ENCODE measurements at places on chromosomes 4 and X. TPM values are rescaled to one million over a fixed set of nuclear protein-coding genes. Genes with fewer than 3 reads are reported as not detected.

PCDH19 gene
- 0.12 TPM for total RNA-seq

CAPN6 gene
- total RNA-seq, result under 0.01 TPM

ATP11C gene
- 42.7 TPM for total RNA-seq

RASL11B gene
- not detected for total RNA-seq

TMPRSS11D gene
- under 0.01 TPM for total RNA-seq

BANK1 gene
- total RNA-seq, result 1.00 TPM

BTK gene
- total RNA-seq, result not detected

NAT8L gene
- 0.12 TPM for total RNA-seq

H2BW2 gene
- total RNA-seq, result not detected

PNMA5 gene
- not detected for total RNA-seq

CCDC120 gene
- 0.11 TPM for total RNA-seq

MCUB gene
- 21.5 TPM for total RNA-seq

NSDHL gene
- total RNA-seq, result 45.5 TPM

MAGEE1 gene
- 1.6 TPM for total RNA-seq

FRG2 gene
- total RNA-seq, result not detected

ARAF gene
- 12.3 TPM for total RNA-seq

UNC5C gene
- total RNA-seq, result under 0.01 TPM

NOX1 gene
- total RNA-seq, result not detected

SSX2B gene
- total RNA-seq, result not detected

CD38 gene
- total RNA-seq, result not detected

SGCB gene
- total RNA-seq, result 36.7 TPM

UCHL1 gene
- 680 TPM for total RNA-seq

HELQ gene
- 16.5 TPM for total RNA-seq

BEND4 gene
- total RNA-seq, result 0.12 TPM

VCX3B gene
- not detected for total RNA-seq

ANXA3 gene
- 4.3 TPM for total RNA-seq

SSX4B gene
- total RNA-seq, result not detected

NPY2R gene
- total RNA-seq, result not detected

GLRB gene
- 18.9 TPM for total RNA-seq

USP51 gene
- 2.5 TPM for total RNA-seq

NDST3 gene
- total RNA-seq, result not detected

AR gene
- 16.6 TPM for total RNA-seq

GAGE12E gene
- not detected for total RNA-seq

DGAT2L6 gene
- not detected for total RNA-seq

TLR2 gene
- total RNA-seq, result 0.44 TPM

HTN3 gene
- total RNA-seq, result not detected

ELOVL6 gene
- total RNA-seq, result 22.2 TPM

CT45A10 gene
- not detected for total RNA-seq

ASIC5 gene
- total RNA-seq, result not detected

KLHL13 gene
- 6.0 TPM for total RNA-seq

Data from uterine smooth muscle cell (primary cell).